Activated T-helper 1 cell treated with anti-CD3 and anti-CD28 coated beads, Interleukin-2, amount 50 U/mL, for 16 hours (primary cell): ENCODE measurements at places on chromosomes 4 and X.

- no peak for DNase-seq
These were observed 37.9 kb upstream of the NKAP start for GRCh38 chrX:119981286-119982070.

DNA sequence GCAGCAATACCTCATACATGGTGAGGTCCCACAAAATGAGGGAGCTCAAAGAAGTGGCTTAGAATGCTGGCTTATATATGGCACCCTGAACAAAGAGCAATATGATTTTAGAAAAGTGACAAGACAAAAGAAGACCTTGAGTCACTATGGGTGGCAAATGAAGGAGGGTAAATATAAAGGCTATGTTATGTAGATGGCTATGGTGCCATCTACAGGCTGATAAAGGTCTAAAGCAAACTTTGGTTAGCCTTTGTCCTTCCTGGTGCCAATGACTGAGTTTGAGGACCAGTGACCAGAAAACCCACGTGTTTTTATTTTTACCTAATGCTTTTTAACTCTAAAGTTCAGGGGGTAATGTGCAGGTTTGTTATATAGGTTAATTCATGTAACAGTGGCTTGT, 151.8 kb downstream of the CCNG2 start:
- no peak for DNase-seq

DNA sequence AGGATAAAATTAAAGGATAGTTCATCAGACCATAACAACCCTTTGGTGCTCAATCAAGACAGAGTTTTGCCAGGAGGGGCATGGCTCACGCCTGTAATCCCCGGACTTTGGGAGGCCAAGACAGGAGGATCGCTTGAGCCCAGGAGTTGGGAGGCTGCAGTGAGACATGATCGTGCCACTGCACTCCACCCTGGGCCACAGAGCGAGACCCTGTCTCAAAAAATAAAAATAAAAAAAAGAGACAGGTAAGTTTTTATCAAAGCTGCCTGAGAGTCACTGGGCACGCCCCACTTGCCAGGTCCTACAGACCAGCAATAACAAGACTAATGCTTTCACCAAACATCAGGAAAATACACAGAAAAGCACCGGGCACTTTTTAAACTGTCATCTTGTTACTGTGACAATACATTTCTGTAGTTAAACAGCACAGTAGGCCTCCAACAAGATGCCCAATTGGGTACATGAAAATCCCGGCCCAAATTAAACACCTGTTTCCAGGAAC, 765 bp downstream of the CFAP97 start:
- DNase-seq, result no peak

- DNase-seq, result no peak
These were observed 5.4 kb upstream of the KIAA0232 start for GRCh38 chr4:6776920-6777635.

DNA sequence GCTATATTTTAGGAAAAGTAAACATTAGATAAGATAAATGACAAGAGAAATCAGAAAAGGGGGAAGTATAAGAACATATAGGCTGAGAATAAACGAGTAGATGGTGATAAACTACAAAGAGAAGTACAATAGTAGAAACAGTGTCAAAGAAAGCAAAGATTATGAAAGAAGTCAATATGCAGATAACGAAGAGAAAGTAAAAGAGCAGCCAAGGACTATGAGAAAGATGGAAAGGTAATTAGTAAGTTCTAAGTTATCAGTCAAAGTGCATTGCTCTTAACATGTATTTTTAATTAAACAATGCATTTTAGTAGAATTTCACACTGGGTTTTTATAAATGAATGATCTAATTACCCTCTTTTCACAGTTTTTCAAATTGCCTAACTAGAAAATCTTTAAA, 1801.3 kb upstream of the PCDH10 start:
- DNase-seq, result no peak

DNA sequence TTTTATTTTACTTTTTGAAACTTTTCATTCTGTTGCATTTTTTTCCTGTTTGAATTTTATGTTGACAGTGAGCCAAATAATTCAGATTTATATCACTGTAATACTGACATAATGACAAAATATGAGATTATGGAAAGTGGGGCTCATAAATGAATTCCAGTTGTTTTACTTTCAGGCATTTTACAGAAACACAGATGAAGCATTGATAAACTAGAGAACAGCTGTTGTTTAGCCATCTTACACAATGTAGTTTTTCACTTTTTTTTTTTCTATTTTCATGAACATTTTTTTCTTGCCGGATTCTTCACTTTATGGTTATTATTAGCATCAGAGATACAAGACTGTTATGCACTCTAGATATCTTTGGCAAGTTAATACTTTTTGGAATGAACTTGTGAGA, 91.7 kb upstream of the PAQR3 start:
- DNase-seq, result no peak

GRCh38 chr4:94558392-94558904, 106.7 kb downstream of the PDLIM5 start:
- DNase-seq, result no peak

DNA sequence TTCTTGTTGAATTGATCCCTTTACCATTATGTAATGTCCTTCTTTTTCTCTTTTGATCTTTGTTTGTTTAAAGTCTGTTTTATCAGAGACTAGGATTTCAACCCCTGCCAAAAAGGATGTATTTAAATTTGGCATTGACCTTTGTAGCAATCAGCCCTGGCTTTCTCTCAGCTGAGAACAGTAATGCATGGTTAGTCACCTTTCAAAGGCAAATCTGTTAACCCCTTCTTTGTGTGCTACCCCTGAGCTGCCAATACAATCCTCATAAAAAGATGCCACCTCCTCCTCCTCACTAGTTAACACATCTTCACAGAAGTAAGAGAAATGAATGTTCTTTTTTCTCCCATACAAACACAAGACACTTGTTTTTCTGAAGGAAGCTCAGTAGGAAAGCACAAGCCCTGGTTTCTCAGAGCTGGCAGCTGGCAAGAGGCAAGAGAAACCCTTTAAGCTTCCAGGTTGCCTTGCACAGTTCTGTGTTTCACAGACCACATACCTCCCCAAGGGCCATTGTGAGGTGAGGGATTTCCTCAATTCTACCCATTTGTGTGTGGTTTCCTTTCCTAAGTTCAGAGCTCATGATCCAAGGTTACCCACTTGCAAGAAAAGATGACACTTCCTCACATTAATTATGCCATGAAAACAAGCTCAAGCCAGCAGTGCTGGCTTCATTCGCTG, 122.6 kb downstream of the RCHY1 start:
- DNase-seq, result no peak

DNA sequence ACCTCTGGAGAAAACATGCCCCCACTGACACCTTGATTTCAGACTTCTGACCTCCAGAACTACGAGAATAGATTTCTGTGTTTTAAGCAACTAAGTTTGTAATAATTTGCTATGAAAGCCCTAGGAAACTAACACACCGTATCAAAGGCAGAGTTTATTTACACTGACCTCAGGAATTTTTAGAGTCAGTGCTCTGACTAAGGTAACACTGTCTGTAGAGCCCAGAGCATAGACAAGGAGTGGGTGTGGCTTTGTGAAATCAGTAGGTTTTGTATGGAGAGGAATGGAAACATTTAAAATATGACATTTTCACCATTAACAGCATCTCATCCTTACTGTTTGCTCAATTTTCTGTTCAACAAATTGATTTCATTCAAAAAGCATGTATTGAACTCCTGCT, 764.4 kb upstream of the PCDH10 start:
- no peak for DNase-seq

GRCh38 chr4:155907556-155907955, 4.1 kb downstream of the TDO2 start:
- DNase-seq, result no peak

DNA sequence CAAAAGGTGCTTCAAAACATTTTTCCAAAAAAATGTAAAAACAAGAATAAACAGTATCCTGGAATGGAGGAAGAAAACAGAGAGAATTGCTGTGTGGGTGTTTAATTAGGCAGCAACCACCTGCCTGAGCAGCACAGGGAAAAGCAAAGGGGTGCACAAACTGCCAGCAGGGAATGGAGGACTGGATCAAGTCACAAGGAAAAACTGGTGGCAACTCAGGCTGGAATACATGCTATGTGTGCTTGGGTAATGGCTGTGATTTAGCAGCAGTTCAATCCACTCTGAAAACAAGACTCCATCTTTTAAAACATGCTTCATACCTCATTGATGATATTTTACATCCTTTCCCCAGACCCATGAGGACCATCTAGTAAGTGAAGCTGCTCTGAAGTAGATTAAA, 179.5 kb downstream of the HS6ST2 start:
- DNase-seq, result no peak

DNA sequence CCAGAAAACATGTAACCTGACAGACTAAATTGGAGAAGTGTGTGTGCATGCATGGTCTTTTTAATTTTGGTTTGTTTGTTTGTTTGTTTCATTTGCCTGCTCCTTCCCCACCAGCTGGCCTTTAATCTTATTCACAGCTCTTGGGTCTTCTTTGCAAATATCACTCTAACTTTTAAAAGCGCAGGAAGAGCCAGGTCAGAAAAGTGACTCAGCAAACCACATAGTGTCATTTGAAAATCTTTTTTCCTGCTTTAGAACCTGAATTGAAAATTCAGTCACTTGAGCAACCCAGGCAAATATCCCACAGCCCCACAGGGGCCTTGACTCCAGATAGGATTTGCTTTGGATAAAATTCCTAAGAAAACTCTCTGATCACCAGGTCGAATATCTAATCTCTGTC, 4.6 kb downstream of the TMEM255A start:
- DNase-seq, result no peak

- DNase-seq, result no peak
These were observed 286.5 kb upstream of the ADGRL3 start for GRCh38 chr4:60913671-60914070.

GRCh38 chrX:19544693-19545305, 29.5 kb upstream of the MAP3K15 start:
- no peak for DNase-seq

DNA sequence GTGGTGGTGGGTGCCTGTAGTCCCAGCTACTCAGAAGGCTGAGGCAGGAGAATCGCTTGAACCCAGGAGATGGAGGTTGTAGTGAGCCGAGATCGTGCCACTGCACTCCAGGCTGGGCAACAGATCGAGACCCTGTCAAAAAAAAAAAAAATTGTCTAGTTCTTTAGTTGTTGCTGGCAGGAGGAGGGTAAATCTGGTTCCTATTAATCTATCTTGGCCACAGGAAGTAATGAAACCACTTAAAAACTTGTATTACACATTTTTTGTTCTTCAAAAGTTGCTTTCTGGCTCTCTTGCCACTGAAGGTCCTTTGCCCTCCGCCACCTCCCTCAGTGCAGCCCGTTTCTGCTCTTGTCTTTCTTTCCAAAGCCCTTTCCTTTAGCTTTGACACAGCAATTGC, 102.9 kb upstream of the ARSJ start:
- no peak for DNase-seq

DNA sequence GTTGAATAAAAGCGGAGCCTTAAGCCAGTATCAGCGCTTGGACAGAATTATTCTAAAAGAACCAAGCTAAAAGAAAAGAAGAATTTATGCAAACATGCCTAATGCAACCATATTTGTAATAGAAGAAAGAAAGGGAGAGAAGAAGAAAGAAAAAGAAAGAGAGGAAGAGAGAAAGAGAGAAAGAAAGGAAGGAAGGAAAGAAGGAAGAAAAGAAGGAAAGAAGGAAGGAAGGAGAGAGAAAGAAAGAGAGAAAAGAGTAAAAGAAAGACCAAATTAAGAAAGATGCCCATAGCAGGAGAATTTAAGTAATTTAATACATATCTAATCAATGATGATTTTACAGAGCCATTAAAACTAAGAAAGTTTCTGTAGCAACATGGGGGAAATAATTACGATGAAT, 30.9 kb upstream of the TMEM150C start:
- DNase-seq, result no peak

DNA sequence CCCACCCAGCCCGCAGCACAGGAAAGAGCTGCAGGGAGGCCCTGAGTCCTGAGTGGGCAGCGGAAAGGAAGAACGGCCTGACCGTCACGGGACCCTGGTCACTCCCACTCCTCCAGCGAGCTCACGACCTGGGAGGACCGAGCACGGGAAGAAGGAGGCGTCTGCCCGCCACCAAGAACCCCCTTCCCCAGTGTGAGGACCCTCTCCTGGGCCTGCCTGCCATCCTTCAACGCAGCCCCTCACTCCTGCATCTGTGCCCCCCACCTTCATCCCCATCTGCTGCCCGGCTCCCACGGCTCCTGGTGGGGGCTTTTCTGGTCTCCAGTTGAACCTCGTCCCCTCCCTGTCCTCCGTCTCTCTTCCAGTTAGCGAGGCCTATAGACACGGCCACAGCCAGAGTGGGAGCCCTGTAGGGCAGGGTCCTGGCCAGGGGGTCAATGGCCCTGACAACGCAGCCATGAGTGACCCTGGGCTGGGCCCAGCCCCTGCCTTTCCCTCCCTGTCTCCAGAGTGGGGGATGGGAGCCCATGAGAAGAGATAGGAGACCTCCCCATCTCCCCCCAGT, 41.3 kb upstream of the MXD4 start:
- no peak for DNase-seq

DNA sequence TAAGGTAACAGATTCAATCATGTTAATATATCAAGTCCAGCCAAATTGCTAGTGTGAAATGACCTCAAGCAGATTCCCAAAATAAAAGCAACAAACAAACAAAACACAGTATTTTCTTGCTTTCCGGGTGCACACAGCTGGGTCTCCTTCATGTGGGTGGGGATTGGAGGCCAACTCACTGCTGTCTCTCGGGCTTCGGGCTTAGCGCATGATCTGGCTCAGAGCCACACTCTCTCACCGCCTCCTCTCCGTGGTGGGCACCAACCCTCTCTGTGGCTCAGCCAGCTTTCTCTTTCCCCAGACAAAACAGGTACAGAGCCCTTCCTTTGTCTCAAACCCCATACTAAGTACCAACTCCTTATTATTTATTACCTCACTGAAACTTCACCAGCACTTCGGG, 2.9 kb upstream of the REELD1 start:
- no peak for DNase-seq

DNA sequence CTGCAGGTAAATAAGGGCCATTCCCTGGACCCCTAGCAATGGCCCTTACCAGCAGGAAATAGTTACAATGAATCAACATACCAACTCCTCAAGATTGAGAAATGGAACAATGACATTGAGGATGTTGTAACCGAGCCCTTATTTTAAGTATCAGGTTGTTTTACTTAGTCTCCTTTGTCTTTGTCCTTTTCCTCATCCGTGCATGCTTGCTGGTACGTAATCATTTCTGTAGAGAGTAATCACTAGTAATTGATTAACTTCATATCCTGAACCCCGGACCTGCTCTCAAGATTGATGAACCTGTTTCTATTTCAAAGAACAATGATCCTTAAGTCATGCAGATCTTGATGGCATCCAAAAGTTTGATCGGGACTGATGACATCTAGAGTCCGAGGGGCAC, 98.6 kb upstream of the LANCL3 start:
- DNase-seq, result no peak

DNA sequence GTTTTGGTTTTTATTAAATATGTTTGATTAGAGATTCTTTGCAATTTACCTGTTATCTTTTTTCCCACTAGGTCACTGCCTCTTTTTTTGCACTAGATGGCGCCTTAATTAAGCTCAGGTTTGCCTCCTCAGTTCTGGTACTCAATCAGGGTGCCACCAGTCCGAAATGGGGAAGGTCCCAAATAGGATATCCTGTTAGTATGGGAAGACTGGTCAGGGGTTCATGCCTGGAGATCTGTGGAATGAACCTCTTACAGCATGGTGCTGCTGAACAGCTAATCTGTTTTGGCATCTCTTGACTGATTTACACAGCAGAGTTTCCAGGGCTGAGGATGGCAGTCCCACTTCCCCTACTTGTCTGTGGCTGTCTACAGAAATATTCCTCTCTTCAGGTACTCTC, 24.2 kb upstream of the VSIG1 start:
- DNase-seq, result no peak
